Stimulated activated CD4-positive, alpha-beta T cell treated with anti-CD3 and anti-CD28 coated beads, Interleukin-15, amount 100 ng/mL, for 1 hour (primary cell): ENCODE measurements at places on chromosomes 1 and 21.

- DNase-seq = no peak
These were observed 4.7 kb downstream of the TMEM39B start for GRCh38 chr1:32077451-32077850.

- no peak for DNase-seq
These were observed 3.9 kb upstream of the TMPRSS2 start for GRCh38 chr21:41511858-41512257.

DNA sequence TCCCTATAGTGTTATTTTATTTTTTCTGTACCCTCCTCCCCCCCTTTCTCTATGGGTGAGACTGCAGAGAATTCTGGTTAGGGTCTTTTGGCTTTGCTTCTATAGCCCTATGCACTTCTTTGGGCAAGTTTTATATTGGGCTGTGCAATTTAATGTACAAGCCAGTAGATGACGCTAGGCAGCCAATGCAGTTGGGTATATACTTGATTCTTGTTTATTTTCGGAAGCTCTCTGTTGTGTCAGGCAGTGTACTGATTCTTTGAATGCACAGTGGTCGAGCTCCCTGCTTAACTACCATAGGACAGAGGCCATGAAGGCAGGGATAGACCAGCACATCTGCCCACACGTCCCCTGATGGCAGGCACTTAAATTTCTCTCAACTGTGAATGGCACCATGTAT is 34.1 kb upstream of the GPR52 start:
- no peak for DNase-seq

DNA sequence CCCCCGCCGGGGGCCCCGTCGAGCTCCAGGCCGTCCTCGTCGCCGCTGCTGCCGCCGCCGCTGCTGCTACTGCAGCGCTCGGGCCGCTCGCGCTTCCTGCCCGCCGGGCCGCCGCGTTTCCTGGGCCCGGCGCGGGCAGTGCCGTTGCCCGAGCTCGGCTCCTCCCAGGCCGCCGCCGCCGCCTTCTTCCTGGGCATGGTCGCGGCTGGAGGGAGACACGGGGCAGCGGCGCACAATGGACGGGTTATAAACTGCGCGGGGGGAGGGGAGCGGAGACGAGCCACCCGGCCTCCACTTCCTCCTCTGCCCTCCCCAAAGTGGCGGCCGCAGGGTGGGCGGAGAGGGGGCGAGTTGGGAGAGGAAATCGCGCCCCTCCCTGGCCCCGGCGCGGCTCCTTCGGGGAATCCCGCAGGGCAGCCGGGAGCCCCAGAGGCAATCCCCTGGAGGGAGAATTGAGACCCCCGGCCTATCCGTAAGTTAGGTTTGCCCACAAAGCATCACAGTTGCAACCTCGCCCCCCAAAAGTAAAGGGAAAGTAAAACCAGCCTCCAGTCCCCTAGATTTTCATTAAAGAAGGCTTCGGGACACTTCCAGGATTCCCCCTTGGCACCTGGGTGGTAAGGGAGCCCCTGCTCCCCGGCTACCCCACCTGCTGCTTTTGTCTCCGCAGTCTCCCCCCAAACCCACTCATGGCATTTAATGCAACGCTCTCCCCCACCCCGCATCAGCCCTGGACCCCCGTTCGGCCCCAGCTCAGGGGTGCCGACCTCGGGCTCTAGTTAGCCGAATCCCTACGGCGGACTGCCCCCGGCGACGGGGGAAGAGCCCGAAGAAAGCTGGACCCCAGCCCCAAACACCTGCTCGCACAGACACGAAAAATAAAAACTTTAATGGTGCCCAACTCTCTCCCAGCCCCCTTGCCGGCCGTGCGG is 893 bp downstream of the RCC2 start:
- DNase-seq = peak; percentile 25

DNA sequence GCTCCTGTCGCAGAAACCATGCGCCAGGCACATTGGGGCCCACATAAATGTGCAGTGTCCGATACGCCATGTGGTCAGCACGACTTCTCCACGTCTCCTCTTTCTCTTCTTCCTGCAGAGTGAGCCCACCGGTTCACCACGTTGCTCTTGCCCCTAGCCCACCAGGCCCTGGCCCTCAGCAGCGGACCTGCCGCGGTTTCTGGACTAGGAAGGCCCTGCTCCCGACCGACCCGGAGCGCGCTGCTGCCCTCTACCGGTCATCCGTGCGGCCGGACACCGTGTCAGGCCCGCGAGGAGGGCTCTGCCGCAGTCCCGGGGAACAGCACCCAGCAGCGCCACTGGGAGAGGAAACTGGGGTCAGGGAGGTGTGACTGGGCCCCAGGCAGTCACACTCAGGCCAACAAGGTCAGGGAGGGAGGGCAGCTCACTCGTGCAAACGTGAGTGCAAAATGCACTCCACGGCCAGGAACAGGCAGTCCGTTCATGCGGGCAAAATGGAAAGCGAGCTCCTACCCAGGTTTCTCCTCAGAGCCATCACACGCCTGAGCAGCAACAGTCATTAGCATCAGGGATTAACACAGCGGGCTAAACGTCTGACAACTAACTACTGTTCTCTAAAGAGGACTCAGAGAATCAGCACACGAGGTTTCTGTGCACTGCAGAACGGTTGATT is 13.7 kb downstream of the TLR5 start:
- DNase-seq = peak; percentile 59

GRCh38 chr1:165484532-165484931 is 39.6 kb upstream of the RXRG start:
- no peak for DNase-seq

DNA sequence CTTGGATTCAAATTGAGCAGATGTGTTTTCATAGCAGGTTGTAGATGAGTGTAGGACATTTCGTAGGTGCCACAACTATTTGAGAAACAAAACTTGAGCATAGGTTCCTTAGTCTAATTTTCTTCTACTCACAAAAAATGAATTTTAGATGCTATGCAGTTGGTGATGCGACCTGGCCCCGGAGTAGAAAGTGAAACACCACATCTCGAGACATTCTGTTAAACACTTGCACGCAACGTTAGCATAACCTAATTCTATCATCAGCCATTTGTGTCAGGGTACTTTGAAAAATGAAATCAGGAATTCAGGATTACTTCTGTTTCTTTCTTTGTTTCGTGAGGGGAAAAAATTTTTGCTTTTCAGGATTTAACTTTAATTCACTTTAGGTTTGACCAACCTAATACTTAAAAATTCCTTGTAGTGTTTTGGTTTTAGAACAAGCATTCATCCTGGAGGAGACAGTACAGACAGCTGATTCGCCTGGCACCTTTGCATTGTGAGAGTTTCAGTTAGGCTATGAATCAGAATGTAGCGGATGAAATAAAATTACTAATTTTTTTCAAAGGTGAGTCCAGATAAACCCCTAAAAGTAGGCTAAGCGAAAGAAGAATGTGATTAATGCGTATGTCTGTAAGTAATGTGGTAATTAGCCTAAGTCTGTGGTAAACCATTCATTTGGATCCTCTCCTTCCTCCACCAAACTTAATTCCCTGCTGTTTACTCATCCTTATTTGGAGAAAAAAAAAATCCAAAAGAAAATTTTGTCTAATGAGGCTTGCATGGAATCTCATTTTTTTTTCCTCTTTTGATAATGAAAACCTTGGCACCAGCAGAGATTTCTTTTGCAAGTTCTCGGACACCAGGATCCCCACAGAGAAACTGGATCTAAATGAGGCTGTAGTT is 44.9 kb downstream of the MAP3K21 start:
- DNase-seq = no peak

DNA sequence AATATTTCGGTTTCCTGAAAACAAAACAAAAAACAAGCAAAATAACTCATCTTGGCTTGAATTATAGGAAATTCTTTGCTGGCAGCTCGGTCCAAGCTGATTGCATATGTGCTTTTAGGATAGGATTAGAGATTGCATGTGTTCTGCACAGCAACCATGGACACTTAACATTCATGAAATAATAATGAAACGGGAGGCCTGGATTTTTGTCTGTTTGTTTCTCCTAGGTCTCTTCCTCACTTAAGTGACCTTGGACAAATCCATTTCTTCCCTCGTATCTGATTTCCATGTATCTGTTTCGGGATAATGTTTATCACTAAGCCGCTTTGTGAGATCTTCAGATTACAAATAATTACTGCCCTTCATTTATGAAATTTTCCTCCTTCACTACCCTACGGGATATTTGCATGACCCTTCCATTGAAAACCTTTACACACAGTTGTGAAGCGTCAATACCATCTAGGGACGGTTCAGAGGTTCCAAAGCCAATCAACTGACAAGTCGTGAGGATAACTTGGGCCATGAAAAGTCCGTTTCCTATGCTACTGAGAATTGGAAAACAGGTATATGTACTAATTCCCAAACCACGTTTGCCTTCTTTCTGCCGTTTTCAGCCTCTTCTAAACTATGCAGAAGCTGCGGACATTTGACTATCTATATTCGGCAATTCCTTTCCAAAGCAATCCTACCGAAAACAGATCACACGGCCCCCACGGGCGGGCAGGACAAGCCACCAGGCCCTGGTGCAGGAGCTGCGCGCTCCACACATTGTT is 1.3 kb upstream of the H3-3A start:
- DNase-seq = no peak
